WTC11 (cell line): ENCODE measurements at places on chromosomes 5 and 9. TPM values are rescaled to one million over a fixed set of nuclear protein-coding genes. Genes with fewer than 3 reads are reported as not detected.

- DNase-seq: no peak
Observed at GRCh38 chr5:143066556-143067281, 296.5 kb downstream of the ARHGAP26 start.

SHOC1 gene
- total RNA-seq: not detected in 3 replicates

- no peak for DNase-seq
Observed at GRCh38 chr9:75184471-75184870, 96.2 kb downstream of the OSTF1 start.

DNA sequence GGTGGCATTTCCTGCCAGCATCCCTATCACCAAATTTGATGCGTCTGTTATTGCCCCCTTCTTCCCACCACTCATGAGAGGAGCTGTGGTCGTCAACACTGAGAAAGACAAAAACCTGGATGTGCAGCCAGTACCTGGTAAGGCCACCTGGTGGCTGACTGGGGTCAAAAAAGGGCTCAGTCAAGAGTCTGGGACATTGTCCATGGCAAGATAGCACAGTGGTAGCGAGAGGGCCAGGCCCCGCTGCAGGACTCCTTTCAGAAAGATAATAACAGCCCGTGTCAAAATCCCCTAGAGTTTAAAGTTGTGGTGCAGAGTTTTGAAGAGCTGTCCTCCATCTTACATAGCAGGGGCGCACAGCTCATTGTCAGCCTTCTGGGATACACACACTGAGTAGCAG, 40.8 kb downstream of the CSF1R start:
- DNase-seq: peak; percentile 29

DNA sequence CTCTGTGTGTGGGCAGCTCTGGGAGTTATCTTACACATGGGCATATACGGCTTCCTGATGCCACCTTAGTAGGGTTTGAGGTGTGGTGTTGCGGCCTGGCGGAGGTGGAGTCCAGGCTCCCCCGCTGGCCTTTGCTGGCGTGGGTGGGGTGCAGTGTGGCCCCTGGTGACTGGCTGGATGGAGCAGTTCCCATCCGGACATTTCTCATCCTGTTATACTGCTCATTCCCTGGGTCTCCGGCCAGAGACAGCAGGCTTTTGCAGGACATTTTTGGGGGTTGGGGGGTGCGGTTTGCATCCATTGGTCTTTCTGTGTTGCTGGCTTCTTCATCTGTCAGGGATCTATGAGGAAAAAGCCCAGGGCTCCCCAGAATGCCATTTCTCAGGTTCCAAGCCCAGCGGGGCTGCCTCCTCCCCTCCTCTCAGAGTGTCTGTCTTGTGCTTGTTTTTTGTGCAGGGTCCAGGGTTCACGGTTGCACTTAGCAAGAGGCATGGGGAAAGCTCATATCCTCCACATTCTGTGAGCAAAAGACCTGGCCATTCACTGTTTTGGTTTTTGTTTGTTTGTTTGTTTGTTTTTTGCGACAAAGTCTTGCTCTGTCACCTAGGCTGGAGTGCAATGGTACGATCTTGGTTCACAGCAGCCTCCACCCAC, 22.3 kb downstream of the NDUFS6 start:
- DNase-seq: no peak

CKMT2 gene
- 1.8 to 3.1 TPM (median 2.4 TPM) in 3 replicates for total RNA-seq

BNC2 gene
- 28.1 to 33.3 TPM (median 29.3 TPM) in 3 replicates for total RNA-seq

- peak; percentile 36 for DNase-seq
Observed at GRCh38 chr5:67182301-67182790, 14.3 kb downstream of the CD180 start.

- no peak for DNase-seq
Observed at GRCh38 chr5:74116266-74116665, 490.3 kb downstream of the ARHGEF28 start.

DNA sequence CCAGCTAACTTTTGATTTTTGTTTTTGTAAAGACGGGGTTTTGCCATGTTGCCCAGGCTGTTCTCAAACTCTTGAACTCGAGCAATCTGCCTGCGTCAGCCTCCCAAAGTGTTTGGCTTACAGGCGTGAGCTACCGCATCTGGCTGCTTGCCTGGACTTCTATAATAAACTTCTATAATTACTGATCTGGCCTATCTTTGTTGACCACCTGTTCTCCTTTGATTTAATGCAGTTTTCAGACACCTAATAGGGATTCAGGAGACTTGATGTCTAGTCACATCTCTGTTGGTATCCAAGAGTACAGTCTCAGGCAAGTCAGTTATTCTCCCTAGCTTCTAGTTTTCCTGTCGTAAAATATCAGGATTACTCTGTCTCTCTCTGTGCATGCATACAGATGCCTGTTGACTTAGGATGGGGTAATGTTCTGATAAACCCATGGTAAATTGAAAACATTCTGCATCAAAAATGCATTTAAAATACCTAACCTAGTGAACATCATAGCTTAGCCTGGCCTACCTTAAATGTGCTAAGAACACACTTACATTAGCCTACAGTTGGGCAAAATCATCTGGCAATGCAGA, 51.5 kb upstream of the NR3C1 start:
- DNase-seq: no peak

DNA sequence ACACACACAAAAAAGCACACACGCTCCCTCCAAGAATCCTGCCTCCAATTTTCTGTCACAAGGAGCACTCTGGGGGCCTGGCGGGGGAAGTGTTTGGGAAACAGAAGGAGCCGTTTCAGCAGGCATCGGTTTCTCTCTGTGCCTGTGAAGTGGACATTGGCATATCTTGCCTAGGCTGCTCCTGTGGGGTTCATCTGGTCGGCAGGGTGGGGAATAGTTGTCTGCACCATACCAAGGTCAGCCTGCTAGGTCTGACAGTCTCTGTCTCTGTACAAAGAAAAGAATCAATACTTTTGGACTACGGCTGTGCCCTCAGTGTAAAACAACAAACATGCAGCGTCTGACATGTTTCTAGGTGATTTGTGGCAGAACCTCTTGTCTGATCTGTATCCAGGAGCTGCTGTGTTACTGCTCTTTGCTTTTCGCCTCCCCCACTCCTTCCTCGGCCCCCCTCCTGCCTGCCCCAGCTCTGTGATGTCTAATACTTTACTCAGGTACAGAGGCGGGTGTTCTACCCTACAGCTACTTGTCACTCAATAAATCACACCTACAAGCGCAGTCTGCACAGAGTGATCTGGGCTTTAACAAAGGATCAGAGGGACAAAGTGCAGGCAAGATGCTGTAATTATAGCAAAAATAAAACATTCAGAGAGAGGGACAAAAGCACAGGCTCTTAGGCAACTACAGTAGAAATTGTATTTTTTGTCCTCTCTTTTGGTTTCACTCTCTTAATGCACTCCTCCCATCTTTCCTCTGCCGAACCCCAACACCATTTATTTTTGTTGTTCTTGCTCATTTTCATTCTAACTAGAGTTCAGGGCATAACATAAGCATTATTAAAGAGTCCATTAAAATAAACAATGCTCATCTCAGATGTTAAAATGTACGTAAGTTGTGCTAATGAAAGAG, 216.7 kb downstream of the BNC2 start:
- DNase-seq: no peak

TLE1 gene
- total RNA-seq: 93.2 to 97.7 TPM (median 93.9 TPM) in 3 replicates

DNA sequence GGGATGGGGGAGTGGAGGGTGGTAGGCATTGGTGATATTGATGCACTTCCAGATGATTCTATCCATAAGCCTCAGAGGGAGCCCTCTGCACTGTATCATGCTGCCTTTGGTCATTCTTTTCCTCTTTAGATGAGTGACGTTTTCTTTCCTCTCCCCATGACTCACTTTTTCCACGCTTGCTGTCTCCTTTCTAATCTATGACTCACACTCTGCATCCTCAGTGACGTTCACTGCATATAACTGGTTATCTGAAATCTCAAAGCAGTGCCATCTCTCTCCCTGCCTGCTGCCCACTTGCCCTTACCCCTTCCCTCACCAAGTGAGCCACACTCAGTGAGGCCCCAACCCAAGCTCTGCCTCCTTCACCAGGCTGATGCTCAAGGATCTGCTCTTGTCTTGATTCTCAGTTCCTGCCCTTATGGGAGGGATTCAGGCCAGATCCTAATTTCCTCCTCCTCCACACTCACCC, 31.6 kb downstream of the PTGS1 start:
- no peak for DNase-seq

PTGR1 gene
- 41.6 to 51.8 TPM (median 49.0 TPM) in 3 replicates for total RNA-seq

DNA sequence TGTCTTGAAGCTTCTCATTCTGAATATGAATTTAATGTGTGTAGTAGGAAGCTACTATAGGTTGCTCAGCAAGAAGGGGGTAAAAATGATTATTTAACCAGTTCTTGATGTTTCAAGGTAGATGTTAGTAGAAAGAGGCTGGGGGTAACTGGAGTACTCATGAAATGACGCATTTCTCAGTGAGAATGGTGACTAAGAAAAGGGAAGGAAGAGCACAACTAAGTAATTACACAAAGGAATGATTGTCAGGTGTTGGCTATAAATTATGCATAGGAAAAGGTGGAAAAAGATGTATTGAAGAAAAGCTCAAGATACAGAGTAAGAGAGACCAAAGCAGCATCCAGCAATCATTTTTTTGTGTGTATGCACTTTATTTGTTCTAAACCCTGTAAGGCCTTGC, 1.4 kb upstream of the PSIP1 start:
- DNase-seq: no peak

DNA sequence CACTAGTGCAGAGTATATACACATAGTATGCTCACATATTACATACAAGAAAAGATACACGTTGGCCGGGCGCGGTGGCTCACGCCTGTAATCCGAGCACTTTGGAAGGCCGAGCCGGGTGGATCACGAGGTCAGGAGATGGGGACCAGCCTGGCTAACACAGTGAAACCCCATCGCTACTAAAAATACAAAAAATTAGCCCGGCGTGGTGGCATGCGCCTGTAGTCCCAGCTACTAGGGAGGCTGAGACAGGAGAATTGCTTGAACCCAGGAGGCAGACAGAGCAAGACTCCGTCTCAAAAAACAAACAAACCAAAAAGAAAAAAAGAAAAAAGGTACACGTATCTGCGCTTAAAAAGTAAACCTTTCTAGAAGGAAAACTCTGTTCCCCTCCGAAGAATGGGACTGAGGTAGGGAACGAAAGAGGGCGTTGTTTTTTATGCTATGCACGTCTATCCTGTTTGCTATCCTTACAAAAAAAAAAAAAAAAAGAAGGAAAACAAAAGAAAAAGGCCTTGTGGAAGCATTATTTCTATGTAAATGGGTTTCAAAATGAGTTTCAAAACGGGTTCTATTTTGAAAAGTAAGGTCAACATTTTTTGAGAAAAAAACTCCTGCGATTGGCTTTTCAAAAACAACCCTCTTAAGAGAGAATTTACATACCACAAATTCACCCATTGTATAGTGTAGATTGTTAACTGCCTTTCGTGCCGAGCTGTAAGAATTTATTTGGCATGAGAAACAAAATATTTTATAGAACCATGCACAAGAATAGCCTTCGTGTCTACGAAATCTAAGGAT, 1.2 kb downstream of the AK3 start:
- DNase-seq: no peak

DNA sequence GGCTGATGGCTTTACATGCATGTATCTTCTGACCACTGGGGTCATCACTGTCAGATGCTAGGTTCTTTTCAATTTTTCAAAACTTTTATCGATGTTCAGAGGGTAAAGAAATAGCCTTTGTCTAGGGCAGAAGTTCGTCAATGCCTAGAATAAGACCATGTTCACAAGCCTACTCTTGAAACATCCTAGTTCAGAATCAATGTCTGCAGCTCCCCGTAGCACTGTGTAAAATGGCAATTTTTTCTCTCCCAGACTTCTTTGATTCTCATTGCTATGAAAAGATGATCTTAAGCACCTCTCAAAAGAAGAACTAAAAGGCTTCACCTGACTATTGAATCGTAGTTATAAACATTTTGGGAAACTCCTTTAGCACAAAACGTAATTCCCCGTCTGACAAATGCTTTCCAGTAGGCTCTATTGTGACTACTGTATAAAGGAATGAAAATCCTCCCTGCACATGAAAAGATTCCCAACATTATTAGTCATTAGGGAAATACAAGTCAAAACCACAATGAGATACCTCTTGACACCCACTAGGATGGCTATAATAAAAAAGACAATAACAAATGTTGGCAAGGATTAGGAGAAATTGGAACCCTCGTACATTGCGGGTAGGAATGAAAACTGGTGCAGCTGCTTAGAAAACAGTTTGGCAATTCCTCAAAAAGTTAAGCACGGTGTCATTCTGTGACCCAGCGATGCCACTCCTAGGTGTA, 263.5 kb downstream of the ARHGAP26 start:
- DNase-seq: no peak

TNFSF15 gene
- 0.09 to 0.11 TPM (median 0.09 TPM) in 3 replicates for total RNA-seq

PLPPR1 gene
- 0.44 to 1.5 TPM (median 0.71 TPM) in 3 replicates for total RNA-seq

PCDHGB7 gene
- total RNA-seq: 10.5 to 11.2 TPM (median 10.7 TPM) in 3 replicates

CD14 gene
- total RNA-seq: 0.27 to 0.63 TPM (median 0.53 TPM) in 3 replicates

DNA sequence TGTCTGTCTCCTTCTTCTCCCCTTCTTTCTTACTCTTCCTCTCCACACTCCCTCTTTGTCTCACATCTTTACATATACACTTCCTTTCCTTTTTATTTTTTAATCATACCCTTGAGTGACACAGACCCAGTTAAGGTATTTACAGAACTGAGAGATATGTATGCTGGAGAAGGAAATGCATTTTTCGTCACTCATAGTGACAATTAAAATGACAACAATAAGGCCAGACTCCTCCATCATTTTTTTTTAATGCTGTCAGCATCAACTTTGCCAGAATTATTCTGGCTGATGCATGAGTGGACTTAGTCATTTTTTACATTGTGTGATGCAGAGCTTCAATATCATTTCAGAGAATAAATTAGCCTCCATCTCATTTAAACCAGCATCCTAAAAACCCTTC, 272.9 kb downstream of the TMEM38B start:
- DNase-seq: no peak

DNA sequence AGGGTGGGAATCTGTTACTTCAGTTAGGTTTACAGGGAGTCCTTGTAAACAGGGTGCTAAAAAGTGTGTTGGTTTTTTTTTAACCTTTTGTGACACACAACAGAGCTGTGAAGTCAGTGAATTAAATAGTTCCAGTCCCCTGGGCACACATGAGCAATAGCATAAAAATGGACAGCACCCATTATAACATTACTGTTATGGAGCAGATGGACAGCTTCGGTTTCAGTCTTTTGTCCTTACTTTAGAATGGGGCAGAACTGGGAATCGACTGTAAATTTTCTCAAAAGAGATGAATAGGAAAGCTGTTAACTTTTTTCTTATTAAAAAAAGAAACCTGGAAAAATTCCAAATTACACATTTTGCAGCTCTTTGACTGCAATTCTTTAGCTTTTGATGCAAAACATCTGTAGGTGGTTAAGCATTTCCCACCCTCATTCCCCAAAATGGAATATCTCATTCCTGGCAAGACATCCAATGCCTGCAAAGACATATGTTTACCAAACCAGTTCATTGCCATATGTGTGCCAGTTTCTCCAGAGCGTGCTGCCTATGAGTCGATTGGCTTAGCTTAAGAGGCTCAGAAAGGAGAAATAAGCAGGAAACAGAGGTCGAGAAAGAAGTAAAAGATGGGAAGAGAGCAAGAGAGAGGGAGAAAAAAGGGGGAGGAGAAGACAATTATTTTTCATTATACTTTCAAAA, 212.3 kb upstream of the TMEM161B start:
- DNase-seq: no peak

FAM78A gene
- 3.0 to 3.5 TPM (median 3.4 TPM) in 3 replicates for total RNA-seq

- no peak for DNase-seq
Observed at GRCh38 chr5:20958641-20959040, 970.6 kb upstream of the CDH18 start.
